ENCODE measurements at places on chromosomes 1 and 21.

- no peak for DNase-seq
Observed at GRCh38 chr1:18854331-18855025, 5.0 kb downstream of the TAS1R2 start.

- peak; percentile 20 for DNase-seq
Observed at GRCh38 chr1:116411784-116412479, 38.9 kb downstream of the ATP1A1 start.

DNA sequence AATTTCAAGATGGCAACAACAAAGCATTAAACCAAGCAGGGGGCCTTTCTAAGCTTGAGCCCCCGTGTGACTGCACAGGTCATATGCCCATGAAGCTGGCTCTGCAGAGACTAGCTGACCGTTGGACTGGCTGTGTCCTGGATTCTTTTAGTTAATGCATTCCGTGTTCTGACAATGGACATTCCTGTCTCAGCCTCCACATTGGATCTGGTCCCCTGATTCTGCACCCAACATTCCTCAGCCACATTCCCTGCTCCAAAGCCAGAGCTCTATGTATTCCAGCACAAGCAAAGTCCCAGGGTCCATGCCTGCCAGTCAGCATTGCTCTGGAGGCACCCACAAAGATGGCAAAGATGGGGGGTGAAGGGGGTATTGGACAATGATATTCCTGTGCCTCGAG is 5.1 kb upstream of the NAV1 start:
- DNase-seq, result no peak

- no peak for DNase-seq
Observed at GRCh38 chr1:145695821-145696629, 11.1 kb downstream of the PDZK1 start.

- DNase-seq, result no peak
Observed at GRCh38 chr1:188462837-188463236, 1634.1 kb downstream of the PLA2G4A start.

Measured in M059J (cell line).